ENCODE measurements at places on chromosomes 2 and 18.

GRCh38 chr2:138763971-138764370 is 16.2 kb downstream of the NXPH2 start:
- DNase-seq, result no peak

DNA sequence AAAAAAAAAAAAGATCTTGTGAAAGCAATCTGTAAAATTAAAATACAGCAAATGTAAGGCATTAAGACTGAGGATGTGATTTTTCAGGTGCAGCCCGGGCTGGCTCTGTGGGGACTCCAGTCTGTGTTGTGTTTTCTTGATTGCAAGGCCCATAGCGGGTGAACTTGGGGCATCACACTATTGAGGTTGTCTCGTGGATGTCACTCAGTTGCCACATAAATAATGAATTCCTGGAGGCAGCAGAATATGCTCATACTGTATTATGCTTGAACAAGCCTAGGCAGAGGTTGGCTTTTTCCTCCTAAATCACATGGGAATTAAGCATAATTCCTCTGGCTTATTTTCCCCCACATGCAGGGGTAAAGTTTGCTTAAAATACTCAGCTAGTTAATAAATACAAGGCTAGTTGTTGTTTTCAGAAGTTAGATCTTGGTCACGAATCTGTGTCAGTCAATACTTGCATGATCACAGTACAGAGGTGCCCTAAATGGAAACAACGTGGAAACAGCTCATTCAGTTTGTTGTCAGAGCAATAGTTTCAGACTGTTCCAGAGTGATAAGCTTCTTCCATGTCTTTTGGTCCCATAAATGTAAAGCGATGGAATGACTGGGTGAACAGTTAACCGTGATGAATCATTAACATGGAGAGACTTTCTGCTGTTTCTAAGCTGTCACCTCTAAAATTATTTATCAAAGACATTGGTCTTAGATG is 16.4 kb downstream of the GEMIN6 start:
- no peak for DNase-seq

GRCh38 chr18:60372132-60372531 is 443 bp downstream of the MC4R start:
- DNase-seq, result no peak

DNA sequence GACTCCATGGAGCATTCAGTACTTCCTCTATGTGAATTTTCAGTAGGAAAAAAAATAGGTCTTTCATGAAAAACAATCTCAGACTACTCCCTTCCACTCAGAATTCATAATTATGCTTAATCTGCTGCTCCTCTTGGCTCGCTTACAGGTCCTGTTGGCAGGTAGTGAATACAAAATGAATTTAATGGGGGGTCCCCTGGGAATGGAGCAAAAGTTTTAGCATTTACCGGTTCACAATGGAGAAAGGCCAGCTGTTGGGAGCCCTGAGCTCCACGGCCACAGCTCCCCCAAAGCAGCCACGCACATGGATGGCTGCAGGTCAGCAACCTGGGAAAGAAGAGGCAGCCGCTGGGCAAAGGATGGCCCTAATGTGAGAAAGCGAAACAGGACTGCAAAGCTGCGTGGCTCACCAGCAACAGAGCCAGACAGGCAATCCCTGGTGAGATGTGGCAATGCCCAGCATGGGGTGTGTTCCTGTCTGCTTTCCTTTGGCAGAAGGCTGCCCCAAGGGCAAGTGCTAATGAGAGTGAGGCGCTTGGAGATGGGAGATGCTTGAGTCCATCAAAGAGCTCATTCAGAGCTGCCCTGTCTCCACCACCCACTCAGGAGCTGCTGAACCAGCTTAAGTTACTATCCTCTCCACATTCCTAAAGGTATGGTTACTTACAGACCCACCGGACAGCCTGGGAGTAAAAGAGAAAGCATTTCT is 447.4 kb downstream of the EPHA4 start:
- peak; percentile 30 for DNase-seq

DNA sequence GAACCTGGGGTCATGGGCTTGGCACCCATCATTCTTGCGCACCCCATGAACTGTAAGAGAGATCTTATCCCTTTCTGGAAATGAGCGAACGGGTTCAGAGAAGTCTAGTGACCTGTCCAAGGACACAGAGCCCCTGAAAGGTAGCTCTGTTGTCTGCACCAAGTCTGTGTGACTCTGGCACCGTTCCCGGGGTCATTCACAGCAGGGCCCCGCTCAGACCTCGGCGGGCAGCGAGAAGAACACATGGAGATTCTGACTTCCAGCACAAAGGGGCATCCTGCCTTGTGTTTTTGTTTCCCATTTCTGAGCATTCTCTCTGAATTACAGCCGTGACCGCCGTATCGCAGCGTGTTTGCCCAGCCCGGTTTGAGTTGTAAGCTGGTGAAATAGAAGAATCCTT is 231.7 kb downstream of the KLHL29 start:
- peak; percentile 37 for DNase-seq

DNA sequence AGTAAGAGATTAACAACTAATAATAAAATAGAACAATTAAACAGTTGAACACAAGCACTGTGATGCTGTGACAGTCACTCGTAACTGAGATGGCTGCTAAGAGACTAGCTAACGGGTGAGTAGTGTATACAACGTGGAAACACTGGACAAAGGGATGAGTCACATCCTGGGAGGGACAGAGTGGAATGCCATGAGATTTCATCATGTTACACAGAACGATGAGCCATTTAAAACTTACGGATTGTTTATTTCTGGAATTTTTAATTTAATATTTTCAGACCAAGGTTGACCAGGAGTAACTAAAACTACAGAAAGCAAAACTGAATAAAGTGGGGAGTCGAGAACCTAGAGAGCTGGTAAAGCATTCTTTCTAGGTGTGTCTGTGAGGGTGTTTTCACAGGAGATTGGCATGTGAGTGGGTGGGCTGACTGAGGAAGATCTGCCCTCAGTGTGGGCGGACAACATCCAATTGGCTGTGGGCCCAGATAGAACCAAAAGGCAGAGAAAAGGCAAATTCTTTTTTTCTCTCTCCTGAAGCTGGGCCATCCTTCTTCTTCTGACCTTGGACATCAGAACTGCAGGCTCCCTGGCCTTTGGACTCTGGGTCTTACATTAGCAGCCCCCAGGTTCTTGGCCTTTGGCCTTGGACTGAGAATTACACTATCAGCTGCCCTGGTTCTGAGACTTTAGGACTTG is 14.6 kb downstream of the TMSB10 start:
- no peak for DNase-seq

GRCh38 chr2:46818819-46819218 is 96.8 kb downstream of the MCFD2 start:
- DNase-seq, result no peak

DNA sequence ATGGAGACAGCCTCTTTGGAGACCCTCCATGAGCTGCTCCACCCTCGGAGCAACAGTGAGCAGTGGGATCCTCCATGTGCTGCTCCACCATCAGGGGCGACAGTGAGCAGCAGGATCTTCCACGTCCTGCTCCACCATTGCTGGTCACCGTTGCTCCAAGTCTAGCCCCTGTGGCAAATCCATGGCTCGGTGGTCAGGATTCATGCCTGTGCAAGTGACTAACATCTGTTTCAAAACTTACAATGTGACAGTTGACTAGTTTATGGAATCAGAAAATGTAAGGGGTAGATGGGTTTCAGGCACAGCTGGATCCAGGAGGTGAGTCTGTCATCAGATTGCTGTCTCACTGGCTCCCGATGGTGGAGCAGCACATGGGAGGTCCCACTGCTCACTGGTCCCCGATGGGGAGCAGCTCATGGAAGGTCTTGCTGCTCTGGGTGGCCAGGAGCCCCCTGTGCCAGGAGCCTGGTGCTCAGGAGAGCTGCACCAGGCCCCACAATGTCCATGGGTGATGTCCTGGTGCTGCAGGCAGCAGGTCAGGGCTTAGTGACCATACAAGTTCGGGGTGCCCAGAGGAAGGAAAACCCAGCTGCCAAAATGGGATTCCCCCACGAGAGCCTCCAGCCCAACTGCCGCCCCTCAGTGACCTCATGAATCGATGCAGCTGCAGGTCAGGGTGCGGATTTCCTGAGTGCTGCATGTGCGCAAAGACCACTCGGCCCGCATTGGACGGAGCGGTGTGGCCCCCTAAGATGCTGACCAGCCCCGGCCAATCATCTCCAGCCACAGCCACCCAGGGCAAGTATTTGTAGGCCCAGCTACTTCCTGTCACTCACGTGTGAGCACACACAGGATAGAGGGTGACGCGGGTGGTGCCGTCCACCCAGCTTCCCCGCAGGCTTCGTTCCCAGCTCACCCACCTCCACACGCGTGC is 116.5 kb upstream of the OTOS start:
- no peak for DNase-seq

- no peak for DNase-seq
These were observed 2.8 kb downstream of the SLC30A6 start for GRCh38 chr2:32168513-32168912.

- DNase-seq, result no peak
These were observed 114.6 kb upstream of the CCDC68 start for GRCh38 chr18:55073834-55074233.

GRCh38 chr2:163659224-163659623 is 76.6 kb downstream of the FIGN start:
- no peak for DNase-seq

DNA sequence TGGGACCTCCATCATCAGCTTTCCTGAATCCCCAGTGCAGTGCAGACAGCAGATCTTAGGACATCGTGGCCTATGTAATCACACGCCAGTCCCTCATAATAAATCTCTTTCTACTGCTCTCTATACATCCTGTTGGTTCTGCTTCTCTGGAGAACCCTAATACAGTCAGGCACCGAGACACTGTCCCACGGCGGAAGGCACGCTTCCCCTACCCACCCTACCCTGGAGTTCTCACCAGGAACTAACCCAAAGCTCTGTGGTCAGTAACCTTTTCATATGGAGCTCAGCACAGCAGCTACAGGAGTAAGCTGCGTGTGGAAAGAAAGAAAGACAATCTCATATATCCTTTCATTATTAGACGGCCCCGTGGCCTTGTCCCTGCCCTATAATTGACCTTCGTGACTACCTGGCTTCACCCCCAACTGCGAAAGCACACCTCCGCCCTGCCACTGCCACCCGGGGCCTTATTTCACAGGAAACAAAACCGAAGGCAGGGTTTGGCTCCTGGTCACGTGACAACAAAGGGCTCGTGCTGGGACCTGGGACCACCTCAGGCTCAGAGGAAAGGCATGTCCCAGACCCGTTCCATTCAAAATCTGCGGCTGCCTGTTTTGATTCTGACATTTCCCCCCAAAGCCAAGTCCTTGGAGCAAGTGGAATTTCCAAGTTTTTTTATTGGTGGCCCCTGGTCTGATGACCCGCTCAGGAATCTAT is 99.7 kb upstream of the ODC1 start:
- DNase-seq, result no peak

GRCh38 chr2:161177969-161178368 is 17.7 kb downstream of the TANK start:
- no peak for DNase-seq

DNA sequence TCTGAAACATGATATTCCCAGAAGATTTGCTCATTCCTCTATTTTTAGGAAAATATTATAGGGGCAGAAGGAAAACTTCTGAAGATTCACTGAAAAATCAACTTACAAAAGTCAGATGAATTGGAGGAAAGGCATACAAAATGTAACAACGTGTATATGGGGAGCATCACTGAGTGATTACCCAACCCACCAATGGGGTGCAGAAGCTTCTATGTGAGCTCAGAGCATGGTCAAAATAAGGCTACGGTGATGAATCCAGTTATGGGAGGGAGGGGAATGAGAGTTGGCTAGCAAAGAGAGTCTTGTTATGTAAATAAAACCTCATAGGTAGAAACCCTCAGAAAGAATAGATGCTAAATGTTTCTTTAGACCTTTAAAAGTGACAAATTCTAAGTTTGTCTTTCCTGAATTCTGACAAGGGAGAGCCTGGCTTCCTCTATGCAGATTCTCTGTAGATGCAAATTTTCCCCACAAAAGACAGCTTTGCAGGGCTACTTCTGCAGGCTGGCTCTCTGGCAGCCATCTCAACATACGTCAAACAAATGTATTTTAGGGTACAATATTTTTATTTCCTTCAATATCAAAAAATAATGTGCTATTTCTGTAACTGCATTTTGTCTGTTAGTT is 171.4 kb upstream of the NDUFV2 start:
- DNase-seq, result no peak

DNA sequence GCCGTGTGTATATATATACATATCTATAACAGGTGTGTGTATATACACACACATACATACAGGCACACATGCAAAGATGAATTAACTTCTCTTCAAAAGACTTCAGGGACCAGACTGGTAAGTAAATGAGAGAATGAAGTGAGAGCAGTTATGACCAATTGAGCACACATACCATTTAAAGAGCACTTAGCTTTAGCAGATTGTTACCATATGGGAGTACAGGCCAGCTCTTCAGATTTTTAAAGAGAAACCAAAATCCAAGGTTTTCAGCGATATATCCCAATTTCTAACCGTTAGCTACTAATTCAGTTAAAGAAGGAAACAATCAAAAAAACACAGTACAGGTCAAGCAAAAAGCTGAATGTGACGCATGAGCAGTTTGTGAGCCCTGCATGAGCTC is 23.7 kb downstream of the INPP1 start:
- no peak for DNase-seq

DNA sequence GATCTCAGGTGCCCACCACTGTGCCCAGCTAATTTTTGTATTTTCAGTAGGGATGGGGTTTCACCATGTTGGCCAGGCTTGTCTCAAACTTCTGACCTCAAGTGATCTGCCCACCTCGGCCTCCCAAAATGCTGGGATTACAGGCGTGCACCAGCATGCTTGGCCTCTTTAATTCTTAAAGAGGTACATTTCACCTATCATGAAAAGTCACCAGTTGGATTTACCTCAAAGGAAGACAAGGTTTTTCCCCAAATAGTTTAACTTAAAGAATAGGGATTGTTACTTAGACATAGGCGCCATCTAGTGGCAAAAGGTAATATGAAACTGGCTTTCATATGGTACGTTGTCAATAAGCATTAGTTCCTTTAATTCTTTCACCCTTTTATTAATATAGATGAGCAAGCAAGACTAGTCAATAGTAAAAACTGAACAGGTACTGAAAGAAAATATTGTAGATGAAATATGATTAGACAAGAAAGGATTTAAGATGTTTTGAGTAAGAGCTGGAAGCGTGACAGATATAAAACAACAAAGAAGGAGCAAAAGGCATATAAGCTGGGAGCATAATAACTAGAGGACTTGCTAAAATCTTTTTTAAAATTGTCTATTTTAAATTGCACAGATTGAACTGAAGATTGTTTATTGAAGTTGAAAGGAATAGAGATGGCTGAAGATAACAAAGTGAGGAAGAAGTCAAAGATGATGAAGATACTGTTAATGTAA is 35.0 kb upstream of the PSMD14 start:
- no peak for DNase-seq

- no peak for DNase-seq
These were observed 94.7 kb upstream of the SLC8A1 start for GRCh38 chr2:40546439-40547191.

- DNase-seq, result no peak
These were observed 23.1 kb upstream of the FAHD2A start for GRCh38 chr2:95379371-95379831.

DNA sequence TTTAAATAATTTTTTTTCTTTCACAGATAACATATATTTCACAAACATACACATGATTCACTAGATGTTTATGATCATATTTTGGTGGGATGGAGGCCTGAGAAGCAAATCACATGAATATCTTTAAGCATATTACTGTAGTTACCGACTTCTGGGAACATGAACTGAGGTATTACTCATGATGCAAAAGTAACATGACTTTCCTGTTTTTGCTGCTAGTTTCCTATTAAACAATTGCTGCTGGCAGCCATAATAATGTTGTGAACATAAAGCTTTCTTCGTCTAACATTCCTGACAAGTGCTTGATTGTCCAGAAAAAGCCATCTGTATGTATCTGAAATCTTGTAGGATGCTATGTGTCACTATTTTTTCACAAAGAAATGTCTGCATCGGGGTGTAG is 145.4 kb downstream of the MTX2 start:
- DNase-seq, result no peak

Data from right hindlimb (tissue), 1 donor.